CD4-positive, alpha-beta T cell treated with Interleukin-2 at 100 ng/mL for 4 hours (primary cell): ENCODE measurements at places on chromosomes 7 and 10.
A peak's percentile ranks its signal among the peaks of the same experiment; 100 is the strongest.

GRCh38 chr7:103134836-103135554 is 13.9 kb downstream of the NAPEPLD start:
- no peak for DNase-seq

GRCh38 chr10:77350711-77351119 is 286.9 kb downstream of the KCNMA1 start:
- DNase-seq = no peak

GRCh38 chr10:33273295-33274002 is 61.0 kb downstream of the NRP1 start:
- no peak for DNase-seq

GRCh38 chr7:1979591-1980560 is 252.9 kb downstream of the MAD1L1 start:
- DNase-seq = no peak

GRCh38 chr7:142739923-142740492 is 9.3 kb upstream of the PRSS1 start:
- DNase-seq = no peak

- DNase-seq = no peak
These were observed 10.8 kb upstream of the AQP1 start for GRCh38 chr7:30900803-30901362.

DNA sequence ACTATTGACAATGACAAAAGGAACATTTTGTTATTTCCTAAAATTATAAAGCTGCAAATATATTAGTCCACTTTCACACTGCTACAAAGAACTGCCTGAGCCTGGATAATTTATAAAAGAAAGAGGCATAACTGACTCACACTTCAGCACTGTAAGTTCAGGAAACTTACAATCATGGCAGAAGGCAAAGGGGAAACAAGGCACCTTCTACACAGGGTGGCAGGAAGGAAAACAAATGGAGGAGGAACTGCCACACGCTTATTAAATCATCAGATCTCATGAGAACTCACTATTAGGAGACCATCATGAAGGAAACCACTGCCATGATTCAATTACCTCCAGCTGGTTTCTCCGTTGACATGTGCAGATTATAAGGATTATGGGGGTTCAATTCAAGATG is 203.1 kb downstream of the TPK1 start:
- DNase-seq = no peak

- DNase-seq = no peak
These were observed 15.5 kb upstream of the TRIL start for GRCh38 chr7:28973591-28973990.

DNA sequence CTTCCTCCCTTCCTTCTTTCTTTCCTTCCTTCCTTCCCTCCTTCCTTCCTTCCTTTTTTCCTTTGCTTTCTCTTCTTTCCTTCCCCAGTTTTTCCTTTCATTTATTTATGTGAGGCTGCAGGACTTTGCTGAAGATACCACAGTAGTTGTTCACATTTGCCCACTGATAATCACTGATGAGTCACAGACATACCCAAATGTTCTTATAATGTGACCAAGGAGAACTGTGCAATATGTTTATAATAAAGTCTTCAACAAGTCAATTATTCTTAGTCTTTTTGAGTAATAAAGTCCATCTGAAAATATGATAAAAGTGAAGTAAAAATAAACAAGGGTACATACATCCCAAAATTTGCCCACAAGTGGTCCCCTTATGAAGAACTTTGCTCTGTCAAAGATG is 159.7 kb downstream of the GNAI1 start:
- no peak for DNase-seq

- DNase-seq = peak; percentile 76
These were observed 41.8 kb upstream of the HYCC1 start for GRCh38 chr7:23055582-23056178.

GRCh38 chr10:59595593-59595992 is 114.1 kb downstream of the SLC16A9 start:
- DNase-seq = no peak

DNA sequence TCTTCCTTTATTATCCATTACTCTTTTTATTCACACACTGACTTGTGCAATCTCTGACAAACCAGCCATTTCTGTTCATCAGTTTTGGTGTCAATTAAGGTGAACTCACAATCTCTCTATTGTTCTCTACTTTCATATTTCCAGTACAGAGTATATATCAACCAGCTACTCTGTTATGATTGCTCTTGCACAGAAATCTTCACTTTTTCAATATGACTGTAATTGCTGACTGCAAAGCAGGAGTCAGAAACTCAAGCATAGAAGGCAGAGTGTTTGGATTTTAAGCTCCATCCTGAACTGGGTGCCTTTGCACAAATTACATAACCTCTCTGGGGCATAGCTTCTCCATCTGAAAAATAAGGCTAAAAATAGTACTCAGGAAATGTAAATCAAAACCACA is 1042.0 kb downstream of the GRM8 start:
- no peak for DNase-seq

DNA sequence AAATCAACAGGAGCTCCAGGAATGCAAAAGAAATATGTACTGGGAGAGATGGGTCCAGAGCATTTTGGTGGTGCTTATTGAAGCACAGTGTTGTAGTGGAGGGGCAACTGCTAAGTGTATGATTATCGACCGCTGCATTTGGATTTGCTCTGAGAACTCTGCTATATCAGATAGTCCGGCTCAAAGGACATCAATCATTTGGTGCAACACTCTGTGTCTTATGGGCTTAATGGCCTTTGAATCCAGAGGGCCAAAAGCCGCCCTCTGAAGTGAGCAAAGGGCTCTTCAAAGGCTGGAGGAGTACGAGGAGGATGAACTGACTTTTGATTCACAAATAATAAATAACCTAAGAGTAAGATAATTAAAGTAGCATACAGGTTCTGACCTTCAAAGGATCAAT is 9.4 kb upstream of the IKZF1 start:
- DNase-seq = no peak

GRCh38 chr10:128124813-128125403 is 1.3 kb downstream of the MKI67 start:
- no peak for DNase-seq

- DNase-seq = no peak
These were observed 18.8 kb upstream of the FAM170B start for GRCh38 chr10:49152663-49153062.

- DNase-seq = no peak
These were observed 163.7 kb downstream of the AHR start for GRCh38 chr7:17462131-17462631.

GRCh38 chr7:64992971-64993370 is 2.1 kb upstream of the ZNF117 start:
- DNase-seq = no peak

DNA sequence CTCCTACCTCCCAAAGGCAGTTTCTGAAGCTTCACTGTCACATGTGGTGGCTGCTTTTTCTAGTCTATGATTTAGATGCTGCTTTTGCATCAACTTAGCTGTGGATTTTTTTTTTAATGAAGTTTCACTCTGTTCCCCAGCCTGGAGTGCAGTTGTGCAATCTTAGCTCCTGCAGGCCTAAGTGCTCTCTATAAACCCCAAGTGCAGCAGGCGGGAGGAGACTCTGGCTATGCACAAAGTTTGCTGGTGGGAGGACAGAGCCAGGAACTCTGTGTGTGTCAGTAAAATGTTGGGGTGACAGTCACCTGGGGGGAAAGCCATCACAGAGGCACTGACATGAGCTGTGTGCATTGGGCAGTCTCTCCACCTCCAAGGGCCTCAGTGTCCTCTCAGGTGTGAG is 138.8 kb upstream of the FAM20C start:
- no peak for DNase-seq

- DNase-seq = no peak
These were observed 43.8 kb downstream of the CALCR start for GRCh38 chr7:93530701-93531100.

DNA sequence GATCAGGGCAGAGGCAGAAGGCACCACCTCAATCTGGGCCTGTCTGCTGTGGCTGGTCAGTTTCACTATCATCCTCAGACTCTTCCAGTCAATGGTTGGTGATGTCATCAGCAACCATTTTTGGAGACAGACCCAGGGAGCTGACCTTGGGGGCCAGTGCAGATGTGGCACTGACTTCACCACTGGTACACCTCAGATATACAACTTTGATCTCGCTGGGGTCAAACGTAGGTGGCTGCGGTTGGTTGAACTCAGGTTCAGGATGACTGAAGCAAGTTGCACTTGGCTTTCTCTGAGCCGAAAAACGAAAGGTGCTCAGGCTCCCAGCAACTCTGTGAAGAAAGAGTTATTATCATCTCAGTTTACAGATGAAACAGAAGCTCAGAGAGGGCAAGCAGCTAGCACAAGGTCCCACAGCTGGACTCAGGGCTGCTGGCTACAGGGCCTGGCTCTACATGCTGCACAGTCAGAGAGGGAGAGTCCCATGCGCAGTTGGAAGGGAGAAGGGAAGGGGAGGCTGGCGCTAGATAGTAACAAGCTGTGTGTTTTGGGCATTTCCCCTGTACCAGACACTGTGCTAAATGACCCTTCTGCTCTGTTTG is 27.2 kb downstream of the ANKRD16 start:
- DNase-seq = no peak
